ENCODE measurements at places on chromosomes 3 and 15. TPM values are rescaled to one million over a fixed set of nuclear protein-coding genes. Genes with fewer than 3 reads are reported as not detected.

DNA sequence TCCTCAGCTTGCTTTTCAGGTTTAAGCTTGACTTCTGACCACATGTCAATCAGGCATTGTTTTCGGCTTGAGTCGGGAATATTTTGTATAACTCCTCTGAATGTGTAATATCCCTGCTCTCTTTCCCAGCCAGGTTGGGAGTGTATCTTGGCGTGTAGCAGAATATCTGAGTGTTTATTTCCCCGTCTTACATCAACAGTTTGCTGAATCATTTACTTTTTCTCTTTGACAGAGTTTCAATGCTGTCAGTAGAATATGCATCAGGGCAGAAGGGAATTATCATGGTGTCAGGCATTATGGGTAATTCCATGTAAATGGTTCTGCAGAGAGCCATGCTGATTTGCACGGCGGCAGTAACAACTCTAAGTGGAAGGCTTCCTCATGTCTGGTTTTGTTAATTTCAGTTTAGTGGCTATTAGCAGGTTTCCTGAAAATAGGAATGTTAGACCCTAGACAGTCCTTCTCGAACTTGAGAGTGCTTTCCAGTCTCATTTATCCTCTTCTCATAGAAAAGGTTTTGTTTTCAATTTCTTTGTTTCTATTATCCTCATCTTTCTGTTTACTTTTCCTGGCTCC is 566.3 kb downstream of the AGBL1 start:
- no peak for DNase-seq

DNA sequence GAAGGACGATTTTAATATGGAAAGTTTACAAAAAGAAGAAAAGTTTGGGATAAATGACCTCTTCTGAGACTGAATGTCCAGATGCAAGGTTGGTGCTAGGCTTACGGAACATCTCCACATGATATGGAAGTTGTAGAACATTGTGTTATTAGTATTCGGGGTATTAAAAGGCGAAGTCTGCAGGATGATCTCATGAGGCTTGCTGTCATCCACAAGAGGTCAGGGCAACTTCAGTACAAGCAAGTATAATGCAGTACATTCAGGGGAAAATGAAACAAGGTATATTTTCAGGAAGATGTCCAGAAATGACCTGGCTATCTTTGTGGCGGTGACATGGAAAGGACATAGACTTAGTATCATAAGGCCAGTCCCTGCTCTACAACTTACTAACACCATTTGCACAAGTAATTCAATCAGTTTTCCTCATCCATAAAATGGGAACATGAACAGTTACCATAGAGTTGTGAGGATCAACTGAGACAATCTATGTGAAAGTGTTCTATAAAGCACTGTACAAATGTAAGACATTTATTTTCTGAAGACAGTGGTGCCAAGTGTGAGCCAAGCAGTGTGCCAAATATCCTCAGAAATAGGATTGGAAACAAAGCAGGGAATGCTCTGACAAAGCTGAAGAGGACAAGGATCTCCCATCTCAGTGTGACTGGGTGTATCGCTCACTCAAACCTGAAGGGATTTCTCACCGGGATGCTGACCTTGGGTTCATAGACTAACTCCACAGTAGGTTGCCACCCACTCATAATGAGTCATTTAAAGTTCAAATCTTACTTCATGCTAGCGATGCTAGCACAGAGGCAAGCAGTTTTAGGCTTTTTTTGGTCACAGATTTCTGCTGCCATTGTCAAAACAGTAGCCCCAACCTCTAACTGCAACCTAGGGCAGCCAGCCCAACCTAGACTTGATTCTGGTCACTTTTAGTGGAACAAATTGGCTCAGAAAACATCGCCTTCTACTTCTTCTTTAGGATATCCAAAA is 118.3 kb downstream of the TIGIT start:
- no peak for DNase-seq

GRCh38 chr3:169256796-169257522 is 406.6 kb downstream of the MECOM start:
- no peak for DNase-seq

GRCh38 chr3:103706671-103707070 is 1271.9 kb downstream of the ZPLD1 start:
- no peak for DNase-seq

GRCh38 chr15:92617549-92618520 is 37.7 kb downstream of the FAM174B start:
- DNase-seq: peak; percentile 27

- DNase-seq: no peak
These were observed 513.0 kb downstream of the NTRK3 start for GRCh38 chr15:87743562-87743961.

DNA sequence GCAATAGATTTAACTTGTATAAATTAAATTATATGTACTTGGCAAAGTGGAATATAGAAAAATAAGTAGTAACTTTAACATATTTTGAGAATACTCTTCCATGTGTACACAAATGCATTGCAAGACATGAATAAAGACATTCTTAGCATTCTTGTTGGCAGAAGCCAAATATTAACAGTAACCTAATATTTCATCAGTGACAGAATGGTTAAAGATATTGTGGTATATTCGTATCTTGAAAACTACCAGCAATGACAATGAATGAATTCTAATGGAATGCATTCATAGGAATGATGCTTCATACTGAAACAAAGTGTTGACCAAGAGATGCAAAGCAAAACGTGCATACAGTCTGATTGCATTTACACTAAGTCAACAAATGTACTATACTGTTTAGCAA is 524.7 kb downstream of the GRM7 start:
- no peak for DNase-seq

- no peak for DNase-seq
These were observed 197.0 kb upstream of the ZPLD1 start for GRCh38 chr3:102237838-102238237.

GRCh38 chr3:76673171-76673570 is 366.7 kb upstream of the ROBO2 start:
- DNase-seq: no peak

DNA sequence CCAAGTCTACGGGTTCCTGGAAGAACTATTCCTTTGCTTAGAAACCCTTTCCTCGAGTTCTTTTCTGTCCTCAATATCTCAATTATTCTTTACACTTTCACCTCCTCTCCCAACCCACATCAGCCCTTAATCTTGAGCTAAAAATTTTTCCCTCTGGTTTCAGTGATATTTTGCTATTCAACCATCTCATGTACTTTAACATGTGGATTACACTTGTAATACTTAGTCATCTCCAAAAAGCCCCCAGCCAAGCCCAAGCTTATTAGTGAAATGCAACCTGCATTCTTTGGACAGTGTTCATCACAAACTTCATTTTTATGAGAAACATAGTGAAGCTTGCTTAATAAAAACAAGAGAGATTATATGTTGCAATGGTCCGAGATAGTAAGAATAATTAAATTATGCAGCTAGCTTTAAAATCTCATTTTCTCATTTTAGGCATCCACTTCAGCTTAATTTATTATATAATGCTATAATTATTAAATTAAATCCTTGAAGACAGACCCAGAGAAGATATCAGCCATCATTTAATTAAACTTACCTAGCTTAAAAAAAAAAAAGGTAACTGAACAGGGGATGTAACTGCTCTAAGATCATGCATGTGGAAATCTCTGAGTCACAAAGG is 534.5 kb upstream of the TBL1XR1 start:
- DNase-seq: no peak

GRCh38 chr3:146145642-146146041 is 15.3 kb downstream of the PLOD2 start:
- DNase-seq: no peak

- DNase-seq: no peak
These were observed 987.4 kb downstream of the TUSC7 start for GRCh38 chr3:117696851-117697407.

- no peak for DNase-seq
These were observed 894.6 kb downstream of the PLOD2 start for GRCh38 chr3:145266368-145266767.

DNA sequence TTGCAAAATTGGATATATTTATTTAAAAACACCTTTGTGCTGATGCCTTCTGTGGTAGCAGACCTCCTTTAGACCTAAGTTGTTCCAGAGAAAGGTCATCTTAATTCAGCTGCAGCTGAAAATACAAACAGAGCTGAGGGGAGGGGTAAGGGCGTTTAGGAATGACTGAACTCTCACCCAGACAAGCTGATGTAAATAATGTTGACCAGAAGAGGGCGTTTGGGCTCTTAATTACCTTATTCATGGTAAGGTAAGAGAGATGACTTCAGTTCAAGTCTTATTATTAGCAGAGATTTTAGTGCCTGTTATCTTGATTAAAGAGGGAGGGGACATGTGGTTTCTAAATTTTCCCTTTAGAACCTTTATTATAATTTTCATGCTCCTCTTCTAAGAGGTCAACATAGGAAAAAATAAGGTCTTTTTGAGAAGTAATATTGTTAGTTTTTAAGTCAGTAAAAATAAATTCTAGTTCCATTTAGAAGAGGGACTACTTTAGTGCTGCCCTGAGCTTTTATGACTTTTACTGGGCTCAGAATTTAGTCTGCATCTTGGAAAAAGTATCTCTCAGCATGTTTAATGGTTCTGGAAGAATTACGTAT is 46.3 kb downstream of the GPR171 start:
- DNase-seq: no peak

The LOXL1 gene
- 17.1 TPM for total RNA-seq

The SCG5 gene
- 18.2 TPM for total RNA-seq

The TTC21A gene
- total RNA-seq: 17.2 TPM

The GOLGA8S gene
- total RNA-seq: 0.81 TPM

The FAM107A gene
- not detected for total RNA-seq

The CCR9 gene
- total RNA-seq: not detected

The APOD gene
- not detected for total RNA-seq

Measured in progenitor cell of endocrine pancreas (in vitro differentiated cells).